Fibroblast of the aortic adventitia (primary cell): ENCODE measurements at places on chromosomes 7 and 10.

DNA sequence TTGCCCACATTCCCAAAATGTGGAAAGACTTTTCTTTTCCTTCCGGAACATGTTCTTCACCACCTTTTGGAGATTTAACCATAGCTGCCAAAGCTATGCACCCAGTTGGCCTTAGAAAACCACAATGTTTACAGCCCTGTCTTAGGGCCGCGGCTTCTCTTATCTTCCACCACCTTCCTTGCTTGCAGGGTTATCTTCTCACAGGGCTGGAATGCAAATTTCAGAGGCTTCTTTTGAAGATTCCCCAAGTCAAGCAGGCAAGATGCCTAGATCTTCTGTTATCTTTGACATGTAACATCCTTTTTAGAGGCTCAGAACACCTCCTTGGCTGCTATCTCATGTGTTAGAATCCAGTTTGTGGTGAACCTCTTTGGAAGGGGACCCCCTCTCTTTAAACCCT lies 11.1 kb downstream of the KCTD7 start:
- DNase-seq, result no peak

DNA sequence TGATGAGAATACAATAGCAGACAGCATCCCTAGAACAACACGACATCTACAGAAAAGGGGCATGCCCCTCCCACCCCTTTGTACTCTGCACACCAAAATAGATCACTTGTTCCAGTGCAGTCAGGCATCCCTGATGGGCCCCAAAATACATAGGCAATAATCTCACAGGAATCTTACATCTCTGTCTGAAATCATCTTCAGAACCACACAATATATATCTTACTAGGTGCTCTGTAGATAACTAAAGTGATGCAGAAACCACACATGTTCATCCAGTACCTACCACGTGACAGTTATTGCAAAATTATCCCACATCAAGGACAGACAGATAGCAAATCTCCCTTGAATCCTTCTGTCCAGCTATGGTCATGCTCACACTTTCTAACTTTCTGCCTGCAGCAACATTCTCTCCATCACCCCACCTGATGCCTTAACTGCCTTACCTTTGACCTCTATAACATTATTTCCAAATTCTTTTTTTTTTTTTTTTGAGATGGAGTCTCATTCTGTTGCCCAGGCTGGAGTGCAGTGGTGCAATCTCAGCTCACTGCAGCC lies 30.7 kb downstream of the ST8SIA6 start:
- DNase-seq, result no peak

- peak; percentile 16 for DNase-seq
Measured at GRCh38 chr10:105150259-105150880, 509.3 kb downstream of the SORCS3 start.

DNA sequence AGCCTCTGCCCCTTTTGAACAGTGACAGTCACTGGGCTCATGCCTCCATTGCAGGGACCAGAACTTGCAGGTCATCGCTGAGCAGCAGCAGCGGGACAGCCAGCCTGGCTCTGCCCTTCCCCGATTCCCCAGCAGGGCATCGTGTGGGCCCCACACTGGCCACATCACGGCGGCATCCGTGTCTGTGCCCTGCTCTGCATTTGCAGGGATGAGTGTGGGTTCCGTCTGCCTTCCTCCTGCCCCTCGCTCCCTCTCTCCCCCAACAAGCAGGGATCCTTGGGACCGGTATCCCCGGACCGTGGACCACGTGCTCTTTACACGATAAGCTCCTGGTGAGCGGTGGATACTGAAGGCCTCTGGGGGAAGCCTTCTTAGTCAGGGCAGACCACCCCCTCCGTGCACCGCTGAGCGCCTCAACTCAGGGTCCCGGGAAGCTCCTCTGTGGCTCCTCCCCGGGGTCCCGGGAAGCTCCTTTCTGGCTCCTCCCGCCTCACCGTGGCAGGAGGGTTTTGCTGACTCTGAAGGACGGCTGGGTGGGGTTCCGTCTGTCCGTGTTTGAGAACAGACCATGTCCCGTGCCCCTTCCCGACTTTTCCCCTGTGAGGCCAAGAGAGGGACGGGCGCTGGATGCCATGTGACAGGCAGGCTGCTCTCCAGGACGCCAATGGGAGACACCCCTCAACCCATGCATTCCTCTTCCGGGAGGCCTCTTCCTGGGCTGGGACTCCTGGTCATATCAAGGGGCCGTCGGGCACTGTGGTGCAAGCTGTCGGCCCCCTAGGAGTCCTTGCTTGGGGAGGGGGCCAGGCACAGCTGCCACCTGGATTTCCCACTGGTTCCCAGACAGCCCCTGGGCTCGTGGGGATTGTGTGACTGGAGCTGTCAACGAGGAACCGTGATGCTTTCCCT lies 23.5 kb upstream of the NKX6-2 start:
- no peak for DNase-seq

DNA sequence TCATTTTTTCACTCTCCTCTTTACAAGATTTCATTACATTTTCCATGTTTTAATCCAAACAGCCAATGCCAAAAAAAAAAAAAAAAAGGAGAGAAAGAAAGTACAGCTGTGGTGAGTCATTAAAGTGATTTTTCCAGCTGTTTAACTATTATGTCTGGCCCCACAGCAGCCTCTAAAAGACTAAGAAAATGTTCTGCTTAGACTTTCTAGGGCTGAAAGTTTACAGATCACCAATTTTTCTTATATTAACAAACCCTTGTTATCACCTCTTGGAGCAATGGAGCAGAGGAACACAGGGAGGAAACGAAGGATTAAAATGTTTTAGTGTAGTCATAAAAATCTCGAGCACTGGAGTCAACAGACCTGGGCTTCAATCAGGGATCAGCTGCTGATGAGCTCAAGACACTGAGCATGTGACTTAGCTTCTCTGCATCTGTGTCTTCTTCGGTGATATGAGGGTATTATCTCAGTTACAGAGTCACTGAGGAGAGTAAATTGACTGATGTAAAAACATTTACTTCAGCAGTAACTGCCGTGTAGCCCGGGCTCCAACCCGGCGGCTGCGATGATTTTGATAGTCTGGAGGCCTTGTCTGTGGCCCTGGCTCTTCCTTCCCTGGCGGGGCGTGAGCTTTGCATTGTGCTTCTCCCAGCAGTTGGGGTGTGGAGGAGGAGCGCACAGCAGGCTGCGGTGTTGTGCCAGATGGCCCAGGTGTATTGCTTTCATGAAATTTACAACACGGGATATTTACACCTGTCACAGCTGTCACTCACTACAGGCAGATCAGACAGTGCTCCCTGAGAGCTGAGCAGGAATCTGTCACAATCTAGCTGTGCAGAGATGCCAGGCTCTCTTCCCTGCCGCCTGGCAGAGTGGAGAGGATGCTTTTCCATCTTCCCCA lies 298.3 kb upstream of the FZD8 start:
- DNase-seq, result peak; percentile 63

DNA sequence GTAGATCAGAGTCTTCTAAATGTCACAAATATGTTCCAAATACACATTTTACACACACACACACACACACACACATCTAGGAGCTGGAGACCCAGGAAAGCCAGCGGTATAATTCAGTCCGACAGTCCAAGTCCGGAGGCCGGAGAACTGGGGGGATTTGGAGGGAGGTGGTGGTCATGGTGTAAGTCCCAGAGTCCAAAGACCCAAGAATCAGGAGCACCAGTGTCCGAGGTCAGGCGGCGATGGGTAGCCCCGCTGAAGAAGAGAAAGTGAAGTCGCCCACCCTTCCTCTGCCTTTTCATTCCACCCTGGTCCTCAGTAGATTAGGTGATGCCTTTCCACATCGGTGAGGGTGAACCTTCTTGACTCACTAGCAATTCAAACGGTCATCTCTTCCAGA lies 154.8 kb downstream of the CAMK1D start:
- DNase-seq, result no peak

DNA sequence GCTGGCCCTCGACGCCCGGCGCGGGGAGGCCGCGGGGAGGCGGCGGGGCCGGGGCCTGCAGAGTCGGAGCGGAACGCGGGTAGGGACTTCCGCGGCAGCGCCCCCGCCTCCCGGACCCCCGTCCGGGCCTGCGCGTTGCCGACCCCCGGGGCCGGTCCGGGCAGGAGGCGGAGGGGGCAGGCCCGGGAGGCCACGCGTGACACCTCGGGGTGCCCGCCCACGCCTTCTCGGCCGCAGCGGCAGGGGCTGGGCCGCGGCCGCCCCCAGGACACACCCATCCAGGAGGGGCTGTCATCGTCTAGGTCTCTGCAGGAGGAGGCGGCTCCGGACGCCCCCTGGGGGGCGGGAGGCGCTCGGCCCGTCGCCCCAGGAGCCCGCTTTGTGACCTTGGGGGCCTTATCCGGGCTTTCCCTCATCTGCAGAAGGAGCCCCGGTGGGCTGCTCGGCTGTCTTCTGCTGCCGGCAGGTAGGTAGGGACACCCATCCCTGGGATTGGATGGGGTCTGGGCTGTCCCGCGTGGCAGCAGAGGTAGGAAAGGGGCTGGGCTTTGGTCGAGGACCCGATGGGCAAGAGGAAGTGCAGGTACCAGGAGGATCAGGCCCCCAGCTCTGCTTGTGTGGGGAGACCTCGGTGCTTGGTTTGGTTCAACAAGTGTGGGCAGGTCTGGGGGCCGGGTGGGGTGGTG lies 569 bp downstream of the ZNF316 start:
- no peak for DNase-seq

DNA sequence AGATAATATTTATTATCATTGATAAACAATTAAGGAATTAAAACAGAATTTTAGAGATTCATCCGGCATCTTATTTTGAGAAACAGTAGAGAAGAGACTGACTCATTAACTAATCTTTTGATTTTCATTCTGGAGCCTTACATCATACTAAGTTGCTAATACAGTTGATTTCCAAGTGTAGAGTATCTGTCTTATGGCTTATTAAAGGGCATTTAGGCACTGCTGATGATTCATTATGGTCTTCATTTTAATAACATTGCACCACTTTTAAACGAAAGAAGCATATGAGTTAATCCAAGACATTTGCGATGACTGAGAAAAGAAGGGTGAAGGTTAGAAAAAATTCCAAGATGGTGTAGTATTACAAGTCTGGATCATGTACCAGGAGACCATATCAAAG lies 186.0 kb upstream of the CACNA2D1 start:
- DNase-seq, result no peak

DNA sequence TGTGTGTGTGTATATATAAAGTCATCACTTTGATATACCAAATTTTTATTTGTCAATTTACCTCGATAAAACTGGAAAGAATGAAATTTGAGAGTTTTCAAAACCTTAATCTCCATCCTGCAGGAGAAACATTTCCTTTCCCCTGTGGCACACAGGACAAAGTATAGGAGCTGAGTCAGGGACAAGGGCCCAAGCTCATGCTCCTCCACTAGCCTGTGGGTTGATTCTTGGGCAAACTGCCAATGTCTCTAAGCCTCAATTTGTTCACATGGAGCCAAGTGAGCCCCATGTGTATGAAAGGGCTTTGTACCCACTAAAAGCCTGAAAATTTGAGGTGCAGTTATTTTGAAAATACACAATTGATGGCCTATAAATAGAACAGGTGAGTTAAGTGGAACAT lies 60.3 kb upstream of the IL6 start:
- no peak for DNase-seq
